NCI-H2029 treated with DMSO at 0.1 percent for 48 hours (cell line): ENCODE measurements at places on chromosomes 11 and 22.

DNA sequence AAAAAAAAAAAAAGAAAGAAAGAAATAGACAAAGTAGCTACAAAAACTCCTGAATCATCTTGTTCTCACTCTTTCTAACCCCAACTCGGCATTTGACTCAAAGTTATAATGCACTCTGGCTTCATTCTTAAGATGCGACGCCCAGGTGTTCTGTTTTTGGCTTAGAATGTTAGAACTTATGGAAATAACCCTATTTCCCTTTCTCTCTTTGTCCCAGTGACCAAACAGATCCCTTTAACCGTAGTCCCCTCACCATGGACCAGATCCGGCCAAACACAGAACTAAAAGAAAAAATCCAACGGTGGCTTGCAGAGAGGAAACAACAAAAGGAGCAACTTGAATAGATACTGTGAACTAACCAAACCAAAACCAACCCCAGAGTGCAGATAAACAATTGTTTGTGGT is 5.3 kb upstream of the ATP5MG start:
- no peak for DNase-seq

DNA sequence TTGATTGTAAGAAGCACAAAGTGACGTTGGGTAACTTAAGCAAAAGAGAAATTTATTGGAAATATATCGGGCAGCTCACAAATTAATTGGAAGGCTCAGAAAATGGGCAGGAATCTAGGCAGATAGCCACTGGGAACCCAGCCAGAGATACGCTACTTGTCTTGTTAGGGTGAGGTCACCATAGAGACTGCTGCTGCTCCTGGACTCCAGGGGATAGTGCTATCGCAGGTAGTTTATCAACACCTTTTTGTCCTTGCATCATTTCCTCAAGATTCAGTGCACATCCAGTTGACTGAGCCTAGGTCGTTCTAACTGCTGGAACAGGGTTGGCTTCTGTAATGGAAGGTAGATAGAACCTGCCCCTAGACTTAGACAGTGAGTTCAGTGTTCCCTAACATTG is 19.6 kb downstream of the AMOTL1 start:
- DNase-seq, result peak; percentile 80

DNA sequence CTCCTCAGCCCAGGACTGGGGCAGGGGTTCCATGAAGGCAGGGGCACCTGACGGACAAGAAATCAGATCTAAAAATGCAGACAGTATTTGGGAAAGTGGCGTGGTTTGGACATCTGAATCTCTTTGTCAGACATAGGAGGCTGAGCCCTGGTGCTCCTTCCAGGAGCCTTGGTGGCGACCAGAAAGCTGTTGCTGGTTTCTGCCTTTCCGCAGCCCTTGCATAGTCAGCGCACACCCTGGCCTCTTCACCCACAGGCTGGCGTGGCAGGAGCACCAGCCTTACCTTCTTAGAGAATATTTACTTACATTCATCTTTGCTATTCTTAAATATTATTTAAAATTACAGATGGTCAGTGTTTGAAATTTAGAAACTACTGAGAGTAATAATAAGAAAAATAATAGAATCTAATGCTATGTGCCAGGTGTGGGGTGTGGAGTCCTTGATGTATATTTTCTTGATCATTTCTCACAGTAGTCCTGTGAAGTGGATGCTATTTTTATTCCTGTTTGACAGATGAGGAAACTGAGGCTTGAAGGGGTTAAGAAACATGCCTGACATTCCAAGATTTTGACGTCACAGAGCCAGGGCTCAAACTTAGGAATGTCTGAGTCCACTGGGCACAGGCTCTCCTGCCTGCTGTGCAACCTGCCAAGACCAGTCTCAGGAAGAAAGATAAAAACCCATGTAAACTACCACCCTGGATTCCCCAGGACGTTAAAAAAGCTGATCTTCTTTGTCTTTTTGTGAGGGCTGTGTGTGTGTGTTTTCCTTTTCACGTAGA is 51.6 kb downstream of the TBC1D22A start:
- DNase-seq, result no peak

- DNase-seq, result no peak
Measured at GRCh38 chr11:32172041-32172847, 81.4 kb downstream of the RCN1 start.

GRCh38 chr22:38638728-38639127 is 17.5 kb downstream of the FAM227A start:
- DNase-seq, result no peak

DNA sequence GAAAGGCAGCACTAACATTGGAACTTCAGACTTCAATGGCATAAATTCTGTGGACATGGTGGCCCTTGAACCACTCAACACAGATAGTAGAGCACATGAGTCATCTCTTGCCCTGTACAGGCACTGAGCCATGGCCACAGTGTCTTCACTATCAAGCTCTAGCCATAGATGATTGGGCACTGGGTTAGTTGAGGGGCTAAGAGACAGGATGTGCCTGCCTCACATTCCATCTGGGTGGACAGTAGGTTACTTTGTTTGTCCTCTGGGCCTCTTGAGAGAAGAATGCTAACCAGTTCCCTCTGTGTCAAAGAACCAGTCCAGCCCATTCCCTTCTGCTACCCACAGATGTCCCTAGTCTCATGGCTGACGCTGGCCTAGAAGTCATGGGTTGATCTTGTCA is 39.8 kb downstream of the OR6Q1 start:
- no peak for DNase-seq

DNA sequence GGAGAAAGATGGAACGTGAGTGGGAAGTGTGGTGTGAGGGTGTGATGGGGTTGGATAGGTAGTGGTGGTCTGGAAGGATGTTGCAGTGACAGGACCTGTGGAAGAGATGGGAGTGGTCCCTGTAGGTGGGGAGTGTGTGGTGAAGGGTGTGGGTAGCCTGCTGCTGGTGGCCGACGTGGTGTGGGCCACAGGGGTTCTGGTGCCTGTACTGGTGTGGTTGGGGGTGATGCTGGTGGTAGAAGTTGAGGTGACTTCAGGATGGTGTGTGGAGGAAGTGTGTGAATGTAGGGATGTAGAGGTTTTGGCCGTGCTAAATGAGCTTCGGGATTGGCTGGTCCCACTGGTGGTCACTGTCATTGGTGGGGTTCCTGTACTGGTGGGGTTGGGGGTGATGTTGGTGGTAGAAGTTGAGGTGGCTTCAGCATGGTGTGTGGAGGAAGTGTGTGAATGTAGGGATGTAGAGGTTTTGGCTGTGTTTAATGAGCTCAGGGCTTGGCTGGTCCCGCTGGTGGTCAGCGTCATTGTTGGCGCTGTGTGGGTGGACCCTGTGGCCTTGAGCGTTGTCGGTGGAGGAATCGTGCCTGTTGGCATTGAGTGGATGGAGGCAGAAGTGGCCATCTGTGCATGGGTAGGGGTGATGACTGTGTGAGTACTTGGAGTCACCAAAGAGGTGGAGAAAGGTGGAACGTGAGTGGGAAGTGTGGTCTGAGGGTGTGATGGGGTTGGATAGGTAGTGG is 19.1 kb downstream of the MUC6 start:
- DNase-seq, result no peak

- DNase-seq, result no peak
Measured at GRCh38 chr11:103862094-103862801, 174.2 kb upstream of the DDI1 start.

GRCh38 chr11:46300270-46300669 is 22.8 kb downstream of the CREB3L1 start:
- no peak for DNase-seq

- DNase-seq, result no peak
Measured at GRCh38 chr22:38202437-38203089, 769 bp downstream of the MAFF start.

DNA sequence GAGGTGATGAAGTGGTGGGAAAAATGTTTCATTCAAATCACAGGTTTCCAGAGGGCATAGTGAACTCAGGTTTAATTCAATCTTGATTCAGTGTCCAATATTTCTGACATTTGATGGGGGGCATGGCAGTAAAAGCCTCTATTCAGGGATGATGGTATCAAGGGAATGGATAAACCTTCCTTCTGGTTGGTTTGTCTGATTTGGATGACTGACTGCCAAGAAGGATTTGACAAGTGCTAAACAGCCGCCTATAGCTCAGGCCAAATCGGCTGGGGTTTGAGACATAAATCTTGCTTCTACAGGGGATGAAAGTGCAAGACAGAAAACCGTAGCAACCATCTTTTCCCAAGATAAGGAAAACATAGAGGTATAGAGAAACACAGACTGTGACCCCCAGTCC is 121.8 kb upstream of the C11orf87 start:
- DNase-seq, result no peak

DNA sequence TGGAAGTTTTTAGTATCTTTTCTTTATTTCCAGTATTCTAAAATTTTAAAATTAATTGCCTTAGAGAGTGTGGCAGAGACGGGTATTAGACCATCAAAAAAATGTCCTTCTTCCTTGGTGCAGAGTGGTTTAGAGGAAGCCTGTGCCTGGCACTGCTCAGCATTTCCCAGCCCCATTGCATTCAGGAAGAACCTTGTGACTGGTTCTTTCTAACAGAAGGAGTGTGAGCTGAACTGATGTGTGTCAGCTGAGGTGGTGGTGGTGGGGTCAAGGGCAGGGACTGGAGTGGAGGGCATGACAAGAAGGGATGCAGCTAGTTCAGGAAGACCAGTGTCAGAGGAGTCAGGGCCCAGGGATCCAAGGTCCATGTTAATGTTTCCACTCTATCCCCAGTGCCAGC is 58.7 kb upstream of the FDX1 start:
- DNase-seq, result no peak

DNA sequence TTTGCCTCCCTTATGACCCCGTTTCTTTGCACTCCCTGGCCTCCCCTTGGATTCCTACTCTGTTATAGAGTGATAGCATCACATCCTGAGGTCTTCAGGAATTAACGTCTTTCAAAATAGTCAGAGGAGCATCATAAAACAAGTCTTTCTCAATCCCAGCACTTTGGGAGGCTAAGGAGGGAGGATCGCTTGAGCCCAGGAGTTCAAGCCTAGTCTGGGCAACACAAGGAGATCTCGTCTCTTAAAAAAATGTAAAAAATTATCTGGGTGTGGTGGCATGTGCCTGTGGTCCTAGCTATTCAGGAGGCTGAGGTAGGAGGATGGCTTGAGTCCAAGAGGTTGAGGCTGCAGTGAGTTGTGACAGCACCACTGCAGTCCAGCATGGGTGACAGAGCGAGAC is 68.7 kb upstream of the AMPD3 start:
- DNase-seq, result no peak

GRCh38 chr11:6587360-6587953 is 16.0 kb downstream of the RRP8 start:
- peak; percentile 52 for DNase-seq
